ENCODE measurements at places on chromosomes 7 and 10. TPM values are rescaled to one million over a fixed set of nuclear protein-coding genes. Genes with fewer than 3 reads are reported as not detected.

DNA sequence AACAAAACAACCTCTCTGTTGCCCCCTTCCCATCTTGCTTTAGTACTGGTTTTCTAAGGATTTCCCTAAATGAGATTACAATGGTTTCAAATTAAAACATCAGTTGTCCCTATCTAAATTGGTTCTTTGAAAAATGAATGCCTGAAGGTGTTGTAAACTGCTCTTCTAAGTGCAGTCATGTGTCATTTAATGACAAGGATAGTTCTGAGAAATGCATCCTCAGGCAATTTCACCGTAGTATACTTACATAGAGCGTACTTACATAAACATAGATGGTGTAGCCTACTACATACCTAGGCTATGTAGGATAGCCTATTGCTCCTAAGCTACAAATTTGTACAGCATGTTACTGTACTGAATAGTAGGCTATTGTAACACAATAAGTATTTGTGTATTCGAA, 278.1 kb downstream of the MAGI2 start:
- H3K27ac ChIP-seq = no peak overlapping the region
- H3K36me3 ChIP-seq = no peaks in the 10 kb centered on the region
- no peaks in the 10 kb centered on the region for H3K27me3 ChIP-seq
- H3K4me3 ChIP-seq = no peak overlapping the region
- no peaks in the 10 kb centered on the region for H3K4me1 ChIP-seq

DNA sequence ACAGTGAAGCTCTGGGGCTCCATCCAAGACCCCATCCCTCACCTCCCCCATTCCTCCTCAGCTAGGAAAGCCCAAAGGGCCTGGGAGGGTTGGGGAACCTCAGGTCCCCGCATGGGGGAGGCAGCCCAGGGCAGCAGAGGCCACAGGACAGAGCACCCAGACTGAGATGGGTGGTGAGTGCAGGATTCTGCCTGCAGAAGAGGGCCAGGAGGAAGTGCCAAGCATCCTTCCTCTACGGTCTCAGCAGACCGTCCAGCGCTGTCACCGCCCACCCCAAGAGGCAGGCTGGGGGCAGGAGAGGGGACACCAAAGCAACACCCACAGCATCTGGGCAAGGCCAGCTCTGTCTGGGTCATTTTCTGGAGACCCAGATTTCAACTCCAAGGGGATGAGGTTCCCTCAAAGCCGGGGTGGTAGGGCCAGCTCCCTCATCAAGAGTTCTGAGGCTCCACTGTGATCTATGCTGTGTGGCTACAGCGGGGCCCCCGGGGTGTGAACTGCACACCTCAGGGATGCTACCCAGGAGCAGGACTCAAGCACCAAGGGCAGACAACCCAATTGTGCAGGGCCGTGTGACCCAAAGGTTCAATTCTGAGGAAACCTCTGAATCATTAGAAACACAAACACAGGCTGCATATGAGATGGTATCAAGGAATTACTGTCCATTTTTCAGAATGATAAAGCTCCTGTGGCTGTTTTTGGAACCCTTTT, 46.8 kb downstream of the CAMK2B start:
- peak; percentile 26 for DNase-seq
- no peaks in the 10 kb centered on the region for H3K36me3 ChIP-seq
- H3K27ac ChIP-seq = no peak overlapping the region

- no peak for DNase-seq
- no peaks in the 10 kb centered on the region for H3K4me1 ChIP-seq
- no peak overlapping the region for H3K27ac ChIP-seq
- H3K27me3 ChIP-seq = no peaks in the 10 kb centered on the region
- H3K4me3 ChIP-seq = no peak overlapping the region
- no peaks in the 10 kb centered on the region for H3K36me3 ChIP-seq
Measured at GRCh38 chr7:51175316-51175991, 141.2 kb downstream of the COBL start.

- H3K27ac ChIP-seq = no peak overlapping the region
Measured at GRCh38 chr7:66421830-66422475, 206.7 kb upstream of the KCTD7 start.

GRCh38 chr10:115129752-115130151, 36.6 kb downstream of the ATRNL1 start:
- H3K27me3 ChIP-seq = no peaks in the 10 kb centered on the region
- H3K4me1 ChIP-seq = no peaks in the 10 kb centered on the region
- no peak overlapping the region for H3K4me3 ChIP-seq
- H3K36me3 ChIP-seq = no peaks in the 10 kb centered on the region
- DNase-seq = no peak
- no peak overlapping the region for H3K27ac ChIP-seq

Gene SHH
- not detected for polyA plus RNA-seq
